ENCODE measurements at places on chromosomes 1 and 21. TPM values are rescaled to one million over a fixed set of nuclear protein-coding genes. Genes with fewer than 3 reads are reported as not detected.

GRCh38 chr1:154742606-154743005 lies 127.5 kb downstream of the KCNN3 start:
- no peak for DNase-seq

- no peak for DNase-seq
Measured at GRCh38 chr1:107538502-107538901, 397.7 kb downstream of the NTNG1 start.

CA14 gene
- not detected for total RNA-seq

SLC30A2 gene
- total RNA-seq, result not detected

PTGER3 gene
- 22.7 TPM for total RNA-seq

ASCL5 gene
- 0.18 TPM for total RNA-seq

DNA sequence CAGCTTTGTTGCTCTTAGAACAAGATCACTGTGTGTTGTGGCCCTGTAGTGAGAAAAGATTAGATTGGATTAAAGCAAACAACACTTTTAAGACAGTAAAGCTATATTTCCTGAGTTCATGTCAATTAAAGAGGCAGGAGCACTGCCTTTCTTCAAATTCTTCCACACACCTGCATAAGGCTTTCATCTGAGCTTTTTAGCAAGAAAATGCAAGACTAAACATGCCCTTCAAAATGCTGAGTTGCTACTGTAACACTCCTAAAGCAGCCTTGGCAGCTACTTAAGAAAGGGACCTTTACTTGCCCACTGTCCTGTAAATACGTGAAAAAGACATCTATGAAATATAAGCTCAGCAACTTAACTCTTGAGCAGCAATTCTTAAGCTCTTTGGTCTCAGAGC lies 11.8 kb downstream of the DPH5 start:
- no peak for DNase-seq

GRCh38 chr1:152110860-152111514 lies 4.3 kb downstream of the TCHH start:
- DNase-seq, result no peak

DNA sequence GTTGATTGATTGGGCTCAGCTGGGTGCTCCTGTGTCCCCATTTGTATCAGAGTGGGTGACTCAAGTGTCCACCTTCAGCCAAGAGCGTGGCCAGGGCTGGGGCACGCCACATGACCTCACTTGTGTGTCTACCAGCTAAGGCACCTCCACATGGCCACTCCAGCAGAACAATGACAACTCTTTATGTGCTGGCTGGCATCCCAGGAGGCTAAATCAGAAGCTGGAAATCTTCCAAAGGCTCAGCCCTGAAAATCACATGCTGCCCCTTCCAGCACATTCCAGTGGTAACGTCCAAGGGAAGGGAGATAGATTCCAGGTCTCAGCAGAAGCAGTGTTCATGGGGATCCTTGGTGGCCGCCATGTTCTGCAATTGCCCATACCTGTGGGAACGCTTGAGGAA lies 585.5 kb downstream of the AJAP1 start:
- peak; percentile 16 for DNase-seq

OR2T33 gene
- total RNA-seq, result not detected

CHIT1 gene
- 0.18 TPM for total RNA-seq

- no peak for DNase-seq
Measured at GRCh38 chr1:28114844-28115243, 26.4 kb upstream of the EYA3 start.

GRCh38 chr1:42319128-42319851 lies 15.7 kb downstream of the FOXJ3 start:
- no peak for DNase-seq

GRCh38 chr1:150613061-150613920 lies 16.1 kb downstream of the ENSA start:
- DNase-seq, result no peak

SPRR5 gene
- total RNA-seq, result not detected

- no peak for DNase-seq
Measured at GRCh38 chr1:226634611-226635246, 86.2 kb downstream of the STUM start.

GRCh38 chr21:21767276-21767675 lies 769.1 kb downstream of the NCAM2 start:
- no peak for DNase-seq

GRCh38 chr1:243482141-243483022 lies 226.5 kb downstream of the SDCCAG8 start:
- DNase-seq, result no peak

DNA sequence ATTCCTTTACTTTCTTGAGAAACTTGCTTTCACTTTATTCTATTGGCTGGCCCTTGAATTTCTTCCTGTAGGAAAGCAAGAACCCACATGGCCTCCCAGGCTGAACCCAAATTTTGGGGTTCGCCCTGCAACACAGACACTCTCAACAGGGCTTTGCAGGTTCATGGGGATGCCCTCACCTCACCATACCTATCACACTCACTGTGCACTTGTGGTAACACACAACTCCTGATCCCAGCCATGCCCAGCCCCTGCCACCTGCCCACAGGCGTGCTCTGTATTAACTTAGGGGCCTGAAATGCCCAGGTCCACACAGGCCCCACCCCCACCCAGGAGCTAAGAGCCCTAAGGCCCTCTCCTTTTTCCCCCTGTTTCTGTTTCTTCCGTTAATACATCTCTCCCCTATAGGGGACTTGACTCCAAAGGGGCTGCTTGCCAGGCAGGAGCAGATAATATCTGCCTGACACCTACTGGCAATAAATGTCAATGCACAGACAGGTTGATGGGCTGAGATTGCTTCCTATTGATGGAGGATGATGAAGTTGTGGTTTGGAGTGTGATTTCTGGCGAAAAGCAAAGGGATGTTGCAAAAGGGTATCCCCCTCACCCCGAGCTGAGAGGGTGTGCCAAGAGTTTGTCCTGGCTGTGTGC lies 171.5 kb downstream of the AJAP1 start:
- no peak for DNase-seq

- DNase-seq, result no peak
Measured at GRCh38 chr1:175870217-175870616, 126.8 kb upstream of the TNR start.

- DNase-seq, result no peak
Measured at GRCh38 chr1:196896355-196896754, 8.5 kb downstream of the CFHR4 start.

S1PR1 gene
- total RNA-seq, result 14.3 TPM

GRCh38 chr1:172145231-172145651 lies 275.2 kb upstream of the C1orf105 start:
- DNase-seq, result peak; percentile 80

DNA sequence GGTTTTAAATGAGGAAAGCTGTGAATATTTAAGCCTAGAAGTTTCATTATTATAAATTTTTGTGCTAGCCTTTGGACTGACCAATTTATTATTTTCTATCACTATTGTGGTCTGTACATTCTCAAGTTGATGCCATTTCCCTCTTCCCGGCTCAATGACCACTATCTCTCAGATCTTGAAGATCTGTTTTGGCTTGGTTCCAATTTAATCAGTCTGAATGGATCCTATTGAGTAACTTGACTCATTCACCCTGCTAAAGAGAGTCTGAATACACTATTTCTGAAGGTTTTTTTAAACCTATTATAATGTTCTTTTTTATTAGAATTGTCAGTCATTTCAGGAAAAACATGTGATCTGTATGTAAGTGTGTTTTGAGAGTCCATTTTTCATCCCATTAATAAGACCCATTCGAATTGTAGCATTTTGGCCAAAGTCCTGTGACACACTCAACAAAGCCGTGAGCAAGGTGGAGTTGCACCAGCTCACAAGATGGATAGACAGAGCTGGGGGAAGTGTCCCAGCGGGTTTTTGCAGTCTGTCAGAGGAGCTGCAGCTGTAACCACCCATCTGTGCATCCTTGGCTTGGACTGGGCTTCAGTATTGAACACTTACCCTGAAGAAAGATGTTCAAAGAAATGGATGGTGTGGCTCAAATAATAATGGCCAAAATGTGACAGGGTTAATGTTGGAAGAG lies 145.6 kb downstream of the NFIA start:
- no peak for DNase-seq

- DNase-seq, result peak; percentile 90
Measured at GRCh38 chr1:113042285-113043143, 30.5 kb upstream of the LRIG2 start.

CATSPERE gene
- total RNA-seq, result not detected

Data from stomach (tissue), 19 donors.